T-helper 22 cell (primary cell): ENCODE measurements at places on chromosomes 12 and 14.

DNA sequence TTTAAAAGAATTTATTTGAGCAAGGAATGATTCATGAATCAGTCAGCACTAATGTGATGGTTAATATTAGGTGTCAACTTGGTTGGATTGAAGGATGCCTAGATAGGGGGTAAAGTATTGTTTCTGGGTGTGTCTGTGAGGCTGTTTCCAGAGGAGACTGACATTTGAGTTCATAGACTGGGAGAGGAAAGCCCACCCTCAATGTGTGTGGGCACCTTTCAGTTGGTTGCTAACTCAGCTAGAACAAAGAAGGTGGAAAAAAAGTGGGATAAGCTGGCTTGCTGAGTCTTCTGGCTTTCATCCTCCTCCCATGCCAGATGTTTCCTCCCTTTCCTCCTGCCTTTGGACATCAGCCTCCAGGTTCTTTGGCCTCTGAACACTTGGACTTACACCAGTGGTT, 47.2 kb downstream of the TESPA1 start:
- no peak for DNase-seq

GRCh38 chr14:25484235-25484634, 434.3 kb upstream of the STXBP6 start:
- DNase-seq = no peak

DNA sequence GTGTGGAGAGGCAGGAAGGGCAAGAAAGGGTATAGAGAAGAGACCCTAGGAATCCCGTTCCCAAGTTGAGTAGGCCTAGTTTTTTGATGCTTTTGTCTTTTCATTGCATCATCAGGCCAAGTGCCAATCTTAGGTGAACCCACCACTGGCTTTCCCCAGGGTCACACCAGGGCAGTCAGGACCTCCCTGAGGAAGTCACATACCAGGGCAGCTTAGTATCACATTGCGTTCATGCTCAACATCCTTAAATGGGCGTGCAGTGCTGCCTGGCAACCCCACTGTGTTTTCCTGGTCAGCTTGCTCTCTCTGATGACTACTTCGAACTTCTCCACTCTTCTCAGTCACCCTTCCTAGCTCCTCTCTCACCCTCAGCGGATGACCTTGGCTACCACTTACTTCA, 9.0 kb downstream of the ASIC1 start:
- no peak for DNase-seq

- no peak for DNase-seq
These were observed 120.9 kb downstream of the SLC38A6 start for GRCh38 chr14:61101803-61102548.
